ENCODE measurements at places on chromosomes 4 and X.

GRCh38 chrX:51852621-51853020 lies 40.8 kb upstream of the MAGED1 start:
- no peak for DNase-seq

- no peak for DNase-seq
Measured at GRCh38 chr4:101286663-101287062, 60.7 kb downstream of the PPP3CA start.

DNA sequence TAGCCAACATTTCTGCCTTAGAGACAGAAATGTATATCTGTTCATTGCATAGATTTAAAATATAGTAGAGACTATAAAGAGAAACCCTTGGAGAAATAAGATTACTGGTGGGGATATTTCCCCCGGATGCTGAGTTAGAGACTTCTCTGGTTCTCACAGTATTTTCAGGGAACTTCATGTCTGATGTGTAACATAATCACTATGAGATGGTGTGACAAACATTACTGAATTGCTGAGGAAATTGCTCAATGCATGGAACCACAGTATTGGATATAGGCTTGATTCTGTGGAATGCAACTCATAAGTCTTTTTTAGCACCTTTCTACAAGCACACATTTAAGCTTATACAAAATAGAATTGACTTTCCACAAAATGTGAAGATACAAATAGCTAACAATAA lies 152.7 kb downstream of the SOWAHB start:
- no peak for DNase-seq

- DNase-seq: no peak
Measured at GRCh38 chr4:111937368-111937767, 207.9 kb upstream of the FAM241A start.

DNA sequence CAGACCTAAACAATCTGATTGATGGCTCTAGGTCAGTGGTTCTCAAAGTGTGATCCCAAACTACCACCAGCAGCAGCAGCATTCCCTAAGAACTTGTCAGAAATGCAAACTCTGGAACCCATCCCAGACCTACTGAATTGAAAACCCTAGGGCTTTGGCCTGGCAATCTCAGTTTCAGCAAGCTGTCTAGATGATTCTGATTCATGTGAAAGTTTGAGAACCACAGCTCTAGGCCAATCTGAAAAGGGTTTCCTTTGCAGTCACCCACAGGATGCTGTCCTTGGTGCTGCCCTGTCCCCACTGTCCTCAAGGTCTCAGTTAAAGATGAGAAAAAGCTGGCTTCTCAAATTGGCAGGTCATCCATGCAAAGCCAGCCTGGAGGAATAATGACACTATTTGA lies 34.8 kb downstream of the SMPX start:
- DNase-seq: no peak

DNA sequence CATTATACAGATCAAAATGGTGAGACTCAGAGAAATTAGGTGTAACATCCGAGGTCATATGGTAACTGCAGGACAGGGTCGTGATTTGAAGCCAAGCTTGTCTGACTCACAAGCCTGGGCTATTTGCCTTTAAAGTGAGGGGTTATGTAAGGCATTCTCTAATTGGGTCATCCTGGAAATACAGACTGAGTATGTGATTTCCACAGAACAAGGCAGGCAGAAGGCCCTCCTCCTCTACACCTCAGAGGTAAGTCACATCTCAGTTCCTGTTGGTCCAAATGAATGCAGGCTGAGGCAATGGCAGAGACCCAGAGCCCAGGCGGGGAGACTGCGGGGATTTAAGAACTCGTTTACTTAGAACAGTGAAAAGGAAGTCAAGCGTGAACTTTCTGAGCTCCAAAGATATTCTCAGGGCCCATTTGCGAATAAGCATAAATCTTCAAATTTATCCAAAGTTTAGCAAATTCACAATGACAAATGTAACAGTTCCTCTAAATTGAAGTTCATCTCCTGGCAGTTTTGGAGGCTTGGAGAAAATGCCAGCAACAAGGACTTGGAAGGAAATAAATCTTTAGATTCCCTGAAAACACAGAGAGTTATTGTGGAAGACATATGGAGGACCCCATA lies 153.3 kb downstream of the LDB2 start:
- DNase-seq: no peak

GRCh38 chrX:151396825-151397740 lies at the start of gene VMA21:
VMA21 (plus strand) TSS chrX:151397206; CDS start chrX:151397309, 103 bp downstream.
- DNase-seq: peak; percentile 92

GRCh38 chrX:109623997-109624396 lies 975 bp downstream of the KCNE5 start:
- DNase-seq: peak; percentile 38

- no peak for DNase-seq
Measured at GRCh38 chrX:56554870-56555269, 8.6 kb upstream of the UBQLN2 start.
